Pancreas (tissue), 10 donors: ENCODE measurements at places on chromosomes 4 and X. TPM values are rescaled to one million over a fixed set of nuclear protein-coding genes. Genes with fewer than 3 reads are reported as not detected.

Gene IL2
- polyA plus RNA-seq: not detected

Gene UGT8
- 1.5 TPM for polyA plus RNA-seq

Gene MUC7
- polyA plus RNA-seq: not detected

GRCh38 chr4:10095296-10095991 lies 21.2 kb downstream of the WDR1 start:
- H3K4me3 ChIP-seq: no peak overlapping the region
- H3K36me3 ChIP-seq: peaks cover 68% of the 10 kb centered on the region
- peak; percentile 63 for DNase-seq
- no peak overlapping the region for H3K27ac ChIP-seq
- H3K4me1 ChIP-seq: no peaks in the 10 kb centered on the region
- H3K27me3 ChIP-seq: no peaks in the 10 kb centered on the region

DNA sequence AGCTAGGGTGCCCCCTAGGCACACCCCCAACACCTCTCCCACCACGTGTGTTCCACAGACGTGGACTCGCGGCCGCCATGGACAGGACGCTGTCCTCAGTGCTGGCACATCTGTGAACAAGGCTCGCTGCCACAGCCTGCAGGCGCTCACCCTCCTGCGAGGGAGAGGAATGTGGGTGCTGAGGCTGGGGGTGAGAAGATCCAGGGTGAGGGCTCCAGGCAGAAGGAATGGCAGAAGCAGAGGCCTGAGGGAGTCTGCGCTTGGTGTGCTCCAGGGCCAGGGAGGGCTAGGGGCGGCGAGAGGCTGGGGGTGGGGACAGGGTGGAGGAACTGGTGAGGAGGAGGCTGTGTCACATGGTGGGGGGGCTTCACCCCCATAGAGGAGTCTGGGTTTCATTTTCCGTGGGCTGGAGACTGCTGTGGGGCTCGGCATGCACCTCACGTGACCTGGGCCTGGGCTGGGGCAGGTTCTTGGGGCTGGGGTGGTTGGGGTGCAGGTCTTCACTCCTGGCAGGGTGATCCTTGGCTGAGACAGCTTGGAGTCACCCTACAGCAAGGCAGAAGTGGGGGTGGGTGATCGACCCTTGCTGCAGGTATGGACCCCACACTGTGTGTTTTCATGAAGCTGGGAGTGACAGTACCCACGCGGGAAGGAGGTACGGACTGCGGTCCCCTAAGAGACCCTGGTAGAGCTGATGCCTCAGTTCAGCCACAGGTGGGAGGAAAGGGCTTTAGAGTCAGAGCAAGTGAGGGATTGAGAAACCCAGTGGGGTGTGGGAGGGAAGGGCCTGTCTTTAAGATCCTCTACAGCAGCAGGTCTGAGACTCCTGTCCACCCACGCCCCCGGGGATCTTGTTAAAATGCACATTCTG lies 103.7 kb downstream of the PSAPL1 start:
- H3K36me3 ChIP-seq: no peaks in the 10 kb centered on the region
- DNase-seq: peak; percentile 51

GRCh38 chr4:109846395-109847098 lies 1.4 kb upstream of the LRIT3 start:
- H3K27me3 ChIP-seq: no peaks in the 10 kb centered on the region
- no peak for DNase-seq
- H3K27ac ChIP-seq: no peak overlapping the region
- no peak overlapping the region for H3K4me3 ChIP-seq

DNA sequence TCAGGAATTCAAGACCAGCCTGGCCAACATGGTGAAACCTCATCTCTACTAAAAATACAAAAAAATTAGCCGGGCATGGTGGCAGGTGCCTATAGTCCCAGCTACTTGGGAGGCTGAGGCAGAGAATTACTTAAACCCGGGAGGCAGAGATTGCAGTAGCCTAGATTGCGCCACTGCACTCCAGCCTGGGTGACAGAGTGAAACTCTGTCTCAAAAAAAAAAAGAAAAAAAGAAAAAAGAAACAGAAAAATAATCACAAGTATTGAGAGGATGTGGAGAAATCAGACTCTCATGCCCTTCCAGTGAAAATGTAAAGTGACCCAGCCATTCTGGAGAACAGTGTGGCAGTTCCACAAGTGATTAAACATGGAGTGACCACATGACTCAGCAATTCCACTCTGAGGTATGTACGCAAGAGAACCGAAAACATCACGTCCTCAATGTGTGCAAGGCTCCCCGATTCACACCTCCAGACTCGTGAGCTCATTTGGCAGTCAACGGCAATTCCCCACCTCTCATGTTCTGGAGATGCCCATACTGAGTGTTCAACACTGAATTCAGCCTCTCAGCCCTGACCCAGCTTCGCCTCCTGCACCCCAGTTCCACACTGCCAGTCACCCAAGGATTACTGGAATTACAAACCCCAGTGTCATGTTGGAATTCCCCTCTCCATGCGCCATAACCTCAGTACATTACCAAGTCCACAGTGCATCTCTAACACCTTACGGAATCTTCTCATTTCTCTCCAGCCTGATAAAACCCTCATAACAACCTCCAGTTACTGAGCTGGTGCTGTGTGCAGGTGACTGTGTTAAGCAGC lies 21.1 kb downstream of the ACOX3 start:
- H3K27me3 ChIP-seq: no peaks in the 10 kb centered on the region
- no peak for DNase-seq
- H3K4me1 ChIP-seq: no peaks in the 10 kb centered on the region
- H3K4me3 ChIP-seq: no peak overlapping the region
- no peak overlapping the region for H3K27ac ChIP-seq

- H3K4me3 ChIP-seq: no peak overlapping the region
- no peaks in the 10 kb centered on the region for H3K27me3 ChIP-seq
- no peaks in the 10 kb centered on the region for H3K4me1 ChIP-seq
- H3K36me3 ChIP-seq: no peaks in the 10 kb centered on the region
Observed at GRCh38 chr4:143302536-143302935, 34.1 kb upstream of the GAB1 start.

DNA sequence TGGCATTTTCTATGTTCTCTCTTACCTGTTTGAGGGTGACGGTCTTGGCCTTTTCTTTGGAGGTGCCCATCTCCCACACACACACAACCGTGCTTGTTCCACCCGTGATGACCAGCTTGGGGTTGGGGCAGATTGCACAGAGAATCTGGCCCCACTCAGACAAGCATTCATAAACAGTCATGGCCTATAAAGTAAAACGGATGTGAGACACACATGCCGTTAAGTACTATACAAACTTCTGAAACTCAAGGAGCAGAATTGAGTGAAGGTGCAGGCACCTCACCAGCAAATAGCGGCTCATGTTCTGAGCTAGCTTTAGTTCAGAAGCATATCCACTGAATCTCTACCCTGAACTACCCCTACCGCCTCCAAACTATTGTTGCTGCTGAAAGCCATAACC lies 107.6 kb downstream of the CDS1 start:
- no peaks in the 10 kb centered on the region for H3K27me3 ChIP-seq
- no peak overlapping the region for H3K4me3 ChIP-seq
- no peak overlapping the region for H3K27ac ChIP-seq
- DNase-seq: no peak
